Right atrium auricular region (tissue), 2 donors: ENCODE measurements at places on chromosomes 2 and 18. TPM values are rescaled to one million over a fixed set of nuclear protein-coding genes. Genes with fewer than 3 reads are reported as not detected.

Gene LHCGR
- not detected for total RNA-seq

Gene SNRNP200
- total RNA-seq, result 68.8 TPM

Gene KCNIP3
- total RNA-seq, result 5.9 TPM

Gene UCN
- total RNA-seq, result 0.74 TPM

Gene USP40
- total RNA-seq, result 12.5 TPM

Gene SEPTIN10
- total RNA-seq, result 47.0 TPM

Gene CYP1B1
- total RNA-seq, result 92.6 TPM

Gene HOXD3
- not detected for total RNA-seq

Gene CRYGC
- total RNA-seq, result not detected

DNA sequence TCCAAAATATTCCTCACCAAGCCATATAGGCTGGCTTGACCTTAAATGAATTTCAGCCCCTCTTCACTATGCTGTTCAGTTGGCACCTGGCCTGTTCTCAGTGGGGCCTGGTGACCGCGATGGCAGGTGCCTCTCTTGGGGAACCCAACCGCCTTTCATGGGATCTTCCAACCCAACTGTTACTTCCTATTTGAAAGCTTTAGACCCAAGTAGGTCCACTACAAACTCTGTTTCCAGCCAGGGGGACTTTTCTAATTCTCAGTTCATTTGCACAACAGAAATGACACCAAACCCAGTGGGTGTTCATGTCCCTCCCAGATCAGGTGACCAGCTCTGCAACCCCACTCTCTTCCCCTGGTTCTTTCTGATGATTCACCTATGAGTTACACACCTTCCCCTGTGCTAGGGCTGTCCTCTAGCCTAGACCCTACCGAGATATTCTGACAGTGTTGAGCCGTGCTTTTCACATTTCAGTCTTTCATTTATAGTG is 35.6 kb upstream of the NDUFV2 start:
- no peak overlapping the region for H3K4me3 ChIP-seq
- no peak overlapping the region for H3K27ac ChIP-seq
- H3K27me3 ChIP-seq, result no peaks in the 10 kb centered on the region
- no peak for DNase-seq
- H3K36me3 ChIP-seq, result no peaks in the 10 kb centered on the region

DNA sequence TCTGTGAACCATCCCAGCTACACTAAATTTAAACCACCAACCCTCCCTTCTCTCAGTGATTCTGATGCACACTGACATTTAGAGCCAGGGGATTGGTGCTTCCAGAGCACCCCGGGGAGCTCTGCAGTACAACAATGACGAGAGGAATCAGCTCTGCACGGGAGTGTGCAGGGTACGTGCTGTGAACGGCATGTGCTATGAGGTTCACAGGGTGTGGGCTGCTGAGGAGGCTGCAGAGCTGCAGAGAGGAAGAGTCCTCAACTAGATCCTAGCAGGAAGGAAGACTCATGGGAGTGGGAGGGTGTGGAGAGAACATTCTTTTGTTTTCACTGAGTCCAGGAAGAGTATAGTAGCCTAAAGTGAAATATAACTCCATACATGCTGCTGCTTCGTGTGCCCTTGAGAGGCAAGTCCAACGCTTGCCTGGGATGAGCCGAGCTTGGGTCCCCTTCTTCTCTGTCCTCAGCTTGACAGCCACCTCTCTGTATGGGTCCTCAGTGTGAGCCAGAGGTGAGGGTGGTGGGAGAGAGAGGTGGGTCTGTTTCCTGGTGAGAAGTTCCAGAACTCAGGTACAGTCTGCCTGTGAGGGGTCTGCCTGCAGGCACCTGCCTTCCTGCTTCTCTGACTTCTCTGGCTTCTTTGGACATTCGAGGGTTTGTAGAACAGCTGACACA is 118.8 kb downstream of the CTIF start:
- no peak overlapping the region for H3K27ac ChIP-seq
- no peaks in the 10 kb centered on the region for H3K36me3 ChIP-seq
- H3K27me3 ChIP-seq, result no peaks in the 10 kb centered on the region
- no peak for DNase-seq
- no peaks in the 10 kb centered on the region for H3K4me1 ChIP-seq
- no peak overlapping the region for H3K4me3 ChIP-seq

GRCh38 chr2:19031642-19032041 is 326.8 kb downstream of the OSR1 start:
- H3K27me3 ChIP-seq, result no peaks in the 10 kb centered on the region
- no peaks in the 10 kb centered on the region for H3K4me1 ChIP-seq
- DNase-seq, result no peak
- H3K27ac ChIP-seq, result no peak overlapping the region
- no peaks in the 10 kb centered on the region for H3K36me3 ChIP-seq

GRCh38 chr2:168685600-168686451 is 116.6 kb upstream of the NOSTRIN start:
- no peak overlapping the region for H3K4me3 ChIP-seq
- no peaks in the 10 kb centered on the region for H3K27me3 ChIP-seq
- H3K36me3 ChIP-seq, result no peaks in the 10 kb centered on the region
- peaks cover 8% of the 10 kb centered on the region for H3K4me1 ChIP-seq
- no peak for DNase-seq

GRCh38 chr2:136505462-136505861 is 259.9 kb upstream of the THSD7B start:
- H3K36me3 ChIP-seq, result no peaks in the 10 kb centered on the region
- no peak overlapping the region for H3K4me3 ChIP-seq
- no peaks in the 10 kb centered on the region for H3K4me1 ChIP-seq

GRCh38 chr2:36516136-36516870 is 81.7 kb downstream of the FEZ2 start:
- no peaks in the 10 kb centered on the region for H3K27me3 ChIP-seq
- peaks cover 59% of the 10 kb centered on the region for H3K36me3 ChIP-seq
- DNase-seq, result no peak
- no peak overlapping the region for H3K4me3 ChIP-seq
- no peak overlapping the region for H3K27ac ChIP-seq

- H3K4me3 ChIP-seq, result no peak overlapping the region
- H3K4me1 ChIP-seq, result no peaks in the 10 kb centered on the region
- H3K27ac ChIP-seq, result peak overlapping the region; percentile 61
- H3K36me3 ChIP-seq, result no peaks in the 10 kb centered on the region
- DNase-seq, result no peak
- H3K27me3 ChIP-seq, result no peaks in the 10 kb centered on the region
Observed at GRCh38 chr18:63881851-63882250, 5.7 kb upstream of the SERPINB2 start.

DNA sequence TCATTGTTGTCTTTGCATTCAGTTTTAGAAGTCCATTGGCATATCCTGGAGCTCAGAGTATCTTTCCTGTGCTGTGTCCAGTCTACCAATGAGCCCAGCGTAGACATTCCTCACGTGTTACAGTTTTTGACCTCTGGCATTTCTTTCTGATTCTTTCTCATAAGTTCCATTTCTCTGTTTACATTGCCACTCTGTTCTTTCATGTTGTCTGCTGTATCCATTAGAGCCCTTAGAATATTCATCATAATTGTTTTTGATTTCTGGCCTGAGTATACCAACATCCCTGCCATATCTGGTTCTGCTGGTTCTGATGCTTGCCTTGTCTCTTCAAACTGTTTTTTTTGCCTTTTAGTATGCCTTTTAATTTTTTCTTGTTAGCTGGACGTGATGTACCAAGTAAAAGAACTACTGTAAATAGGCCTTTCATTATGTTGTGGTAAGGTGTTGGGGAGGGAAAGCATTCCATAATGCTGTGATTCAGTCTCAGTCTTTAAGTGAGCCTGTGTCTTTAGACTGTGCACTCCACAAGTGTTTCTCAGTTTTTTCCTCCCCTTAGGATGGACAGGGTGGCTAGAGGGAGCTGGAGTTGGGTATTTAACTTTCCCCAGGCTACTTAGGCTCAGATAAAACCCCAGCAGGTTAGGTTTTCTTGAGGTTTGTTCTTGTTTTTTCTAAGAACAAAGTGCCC is 35.6 kb downstream of the CEP192 start:
- no peak overlapping the region for H3K27ac ChIP-seq
- no peaks in the 10 kb centered on the region for H3K27me3 ChIP-seq
- no peak overlapping the region for H3K4me3 ChIP-seq
- peaks cover 17% of the 10 kb centered on the region for H3K4me1 ChIP-seq
- DNase-seq, result no peak
- peaks cover 6% of the 10 kb centered on the region for H3K36me3 ChIP-seq

DNA sequence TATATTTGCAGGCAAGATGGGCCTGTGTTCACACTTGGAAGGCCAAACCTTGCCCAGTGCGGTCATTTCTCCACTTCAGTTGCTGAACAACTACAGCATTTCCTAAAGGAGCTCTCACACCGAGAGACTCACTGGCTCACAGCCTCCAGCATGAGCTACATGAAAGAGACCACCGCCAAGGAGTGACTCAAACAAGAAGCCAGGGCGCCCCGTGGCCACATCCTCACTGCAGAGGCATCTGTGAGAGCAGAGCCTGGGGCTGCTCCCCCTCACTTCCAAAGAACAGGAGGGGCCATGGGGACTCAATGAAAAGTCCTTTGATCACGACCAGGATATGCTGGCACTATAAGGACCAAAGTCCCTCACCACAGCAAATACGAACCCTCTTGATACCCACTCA is 50.0 kb downstream of the TMEM163 start:
- H3K4me3 ChIP-seq, result no peak overlapping the region
- no peaks in the 10 kb centered on the region for H3K4me1 ChIP-seq

- no peaks in the 10 kb centered on the region for H3K4me1 ChIP-seq
- no peaks in the 10 kb centered on the region for H3K27me3 ChIP-seq
- no peak for DNase-seq
- H3K4me3 ChIP-seq, result no peak overlapping the region
Observed at GRCh38 chr2:4168834-4169233, 465.5 kb downstream of the DCDC2C start.

GRCh38 chr2:2083113-2083758 is 247.8 kb downstream of the MYT1L start:
- DNase-seq, result no peak
- no peak overlapping the region for H3K27ac ChIP-seq
- H3K36me3 ChIP-seq, result no peaks in the 10 kb centered on the region

DNA sequence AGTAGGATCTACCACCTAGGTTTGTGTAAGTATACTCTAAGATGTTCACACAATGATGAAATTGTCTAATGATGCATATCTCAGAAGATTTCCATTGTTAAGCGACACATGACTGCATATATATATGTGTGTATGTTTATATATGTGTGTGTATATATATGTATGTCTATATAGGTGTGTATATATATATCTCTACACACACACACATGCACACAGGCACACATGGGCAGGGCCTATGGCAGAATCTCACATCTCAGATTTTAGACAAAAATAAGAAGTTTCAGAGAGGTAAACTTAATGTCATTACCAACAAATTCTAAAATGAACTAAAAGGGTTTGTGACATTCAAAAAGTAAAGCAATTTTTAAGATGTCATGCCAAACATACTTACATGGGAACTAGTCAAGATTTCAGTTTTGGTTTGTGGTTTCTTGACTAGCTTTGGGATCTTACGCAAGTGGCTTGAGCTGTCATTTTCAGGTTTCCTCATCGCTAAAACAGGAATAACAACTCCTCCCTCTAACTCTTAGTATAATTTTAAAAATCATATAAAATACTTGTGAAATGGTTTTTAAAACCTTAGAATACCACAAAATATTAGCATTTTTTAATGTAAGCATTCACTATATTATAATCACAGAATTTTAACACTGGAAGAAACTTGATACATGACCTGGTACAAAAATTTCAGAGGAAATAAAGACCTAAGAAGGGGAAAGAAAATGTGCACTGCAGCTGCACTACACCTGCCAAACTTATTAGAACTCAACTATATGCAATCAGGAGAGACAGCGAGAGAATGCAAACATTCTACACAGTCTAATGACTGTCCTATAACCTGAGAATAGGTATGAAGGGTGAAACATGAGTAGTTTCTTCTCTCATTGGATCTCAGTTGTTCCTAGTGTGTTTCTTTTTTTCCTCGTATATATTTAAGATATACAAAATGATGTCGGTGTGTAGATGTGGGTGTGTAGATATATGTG is 75.7 kb downstream of the TTC21B start:
- DNase-seq, result no peak
- no peaks in the 10 kb centered on the region for H3K4me1 ChIP-seq

DNA sequence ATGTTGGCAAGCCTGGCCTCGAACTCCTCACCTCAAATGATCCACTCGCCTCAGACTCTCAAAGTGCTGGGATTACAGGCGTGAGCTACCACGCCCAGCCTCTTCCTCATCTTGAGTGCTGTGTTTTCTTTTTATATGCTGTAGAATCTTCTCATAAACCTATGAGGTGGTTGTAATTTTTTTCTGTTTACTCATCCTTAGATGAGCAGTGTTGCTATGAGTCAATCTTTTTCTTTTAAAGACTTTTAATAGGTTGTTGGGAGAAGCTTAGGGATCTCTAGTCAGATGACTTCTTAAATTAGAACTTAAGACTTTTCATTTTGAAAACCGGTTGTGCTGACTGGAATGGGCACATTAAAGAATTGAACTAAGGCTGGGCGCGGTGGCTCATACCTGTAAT is 8.7 kb upstream of the AAK1 start:
- no peak for DNase-seq
- no peaks in the 10 kb centered on the region for H3K36me3 ChIP-seq
- no peaks in the 10 kb centered on the region for H3K4me1 ChIP-seq
- no peaks in the 10 kb centered on the region for H3K27me3 ChIP-seq
- no peak overlapping the region for H3K4me3 ChIP-seq

DNA sequence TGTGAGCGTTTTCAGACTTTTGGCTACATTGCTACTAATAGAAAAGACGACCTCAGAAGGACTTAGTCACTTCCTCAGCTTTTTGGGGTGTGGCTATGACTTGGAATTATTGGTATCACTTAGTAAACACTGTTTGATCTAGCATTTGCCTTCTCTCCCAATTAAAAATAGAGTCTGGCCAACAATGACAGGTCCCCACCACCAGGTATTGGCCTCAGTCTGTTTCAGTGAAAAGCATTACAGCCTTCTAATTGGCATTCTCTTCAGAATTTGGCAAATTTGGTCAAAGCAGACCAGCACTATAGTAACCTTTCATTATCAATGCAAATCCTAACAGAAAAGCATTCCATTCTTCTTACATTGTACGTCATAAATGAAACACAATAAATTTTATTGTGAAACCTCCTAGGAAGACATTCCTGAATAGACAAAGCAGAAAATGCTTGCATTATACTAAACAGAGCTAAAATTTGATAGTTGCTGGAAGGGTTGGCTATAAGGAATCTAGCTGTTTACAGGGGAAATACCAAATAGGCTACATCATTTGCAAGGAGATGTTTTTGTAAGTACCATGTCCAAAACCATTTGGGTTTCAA is 613.9 kb downstream of the IRS1 start:
- peak overlapping the region; percentile 35 for H3K27ac ChIP-seq
- H3K4me3 ChIP-seq, result no peak overlapping the region
- no peaks in the 10 kb centered on the region for H3K4me1 ChIP-seq
- H3K36me3 ChIP-seq, result no peaks in the 10 kb centered on the region

DNA sequence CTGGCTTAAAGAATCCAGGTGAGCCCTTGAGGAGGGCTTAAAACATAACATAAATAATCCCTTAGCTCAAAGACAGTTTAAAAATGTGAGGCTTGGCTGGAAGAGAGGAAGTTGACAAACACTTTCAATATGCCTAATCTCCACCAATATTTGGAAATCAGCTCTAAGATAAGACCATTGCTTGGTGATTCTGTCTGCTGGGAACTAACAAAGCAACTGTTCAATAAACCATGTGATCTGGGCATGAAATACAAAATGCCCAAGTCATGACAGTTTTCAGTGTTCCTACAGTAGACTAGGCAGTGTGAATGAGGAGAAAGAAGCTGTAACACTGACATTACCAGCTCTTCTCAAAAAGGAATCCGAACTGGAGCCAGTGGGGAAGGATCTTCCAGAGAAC is 10.7 kb downstream of the MFF start:
- no peak overlapping the region for H3K27ac ChIP-seq
- no peaks in the 10 kb centered on the region for H3K4me1 ChIP-seq
- no peak overlapping the region for H3K4me3 ChIP-seq
- H3K36me3 ChIP-seq, result peaks cover 59% of the 10 kb centered on the region
- no peak for DNase-seq
